Stimulated activated CD8-positive, alpha-beta memory T cell treated with anti-CD3 and anti-CD28 coated beads, Interleukin-4, amount 100 ng/mL, for 24 hours (primary cell): ENCODE measurements at places on chromosomes 3 and 15.

DNA sequence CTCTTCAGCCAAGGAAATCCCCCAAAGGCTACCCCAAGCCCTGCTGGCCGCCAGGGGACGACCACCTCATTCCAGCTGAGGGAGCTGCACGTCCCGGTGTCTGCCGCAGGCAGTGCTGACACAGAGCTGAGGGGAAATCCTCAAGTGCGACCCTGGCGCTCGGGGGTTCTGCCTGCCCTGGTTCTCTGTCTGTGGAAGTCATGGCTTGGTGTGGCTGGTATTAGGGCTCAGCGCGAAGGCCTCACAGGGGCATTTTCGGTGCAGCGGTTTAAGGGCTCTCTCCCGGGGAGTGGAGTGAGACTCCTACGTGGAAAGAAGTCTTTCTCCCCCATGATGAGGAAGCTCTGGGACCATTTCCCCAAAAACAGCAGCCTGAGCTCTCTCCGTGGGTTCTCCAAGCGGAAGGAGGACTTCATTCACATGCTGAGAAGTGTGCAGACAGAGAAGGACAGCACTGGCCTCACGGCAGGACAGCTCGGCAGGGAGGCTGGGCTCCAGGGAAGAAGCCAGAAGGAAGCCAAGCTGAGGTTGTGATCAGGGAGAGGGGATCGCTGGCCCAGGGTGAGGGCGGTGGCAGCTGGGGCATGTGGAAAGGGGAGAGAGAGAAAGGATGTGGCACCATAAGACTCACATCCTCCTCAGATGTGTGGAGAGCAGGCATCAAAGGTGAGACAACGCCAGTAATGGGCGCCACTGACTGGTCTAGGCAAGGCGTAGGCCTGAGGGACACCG, 48.6 kb downstream of the KLF15 start:
- DNase-seq, result no peak

DNA sequence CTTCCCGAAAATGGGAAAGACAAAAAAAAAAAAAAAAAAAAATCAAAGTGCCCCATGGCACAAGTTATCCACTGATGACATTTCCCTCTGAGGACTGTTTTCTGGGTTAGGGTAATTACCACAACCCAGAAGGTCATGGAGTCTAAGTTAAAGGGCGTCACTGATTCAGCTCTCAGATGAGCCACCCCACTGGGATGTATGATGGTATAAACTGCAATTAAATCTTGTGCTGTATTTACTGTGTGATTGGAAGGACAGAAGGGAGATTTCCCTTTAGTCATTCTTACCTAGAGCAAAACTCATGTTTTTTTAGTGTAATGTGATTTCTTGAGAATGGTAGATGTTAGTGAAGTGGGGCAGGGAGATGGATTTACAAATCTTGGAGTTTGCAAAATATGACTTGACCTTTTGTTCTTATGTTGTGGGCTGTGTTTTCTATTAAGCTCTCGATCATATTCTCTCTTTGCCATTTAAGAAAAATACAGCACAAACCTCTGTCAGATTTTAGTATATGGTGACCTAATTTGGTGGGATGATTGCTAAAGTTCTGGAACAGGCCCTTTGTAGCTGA, 244.2 kb downstream of the PTPRG start:
- no peak for DNase-seq

GRCh38 chr3:32421991-32422859, 30.6 kb downstream of the CMTM7 start:
- DNase-seq, result no peak

DNA sequence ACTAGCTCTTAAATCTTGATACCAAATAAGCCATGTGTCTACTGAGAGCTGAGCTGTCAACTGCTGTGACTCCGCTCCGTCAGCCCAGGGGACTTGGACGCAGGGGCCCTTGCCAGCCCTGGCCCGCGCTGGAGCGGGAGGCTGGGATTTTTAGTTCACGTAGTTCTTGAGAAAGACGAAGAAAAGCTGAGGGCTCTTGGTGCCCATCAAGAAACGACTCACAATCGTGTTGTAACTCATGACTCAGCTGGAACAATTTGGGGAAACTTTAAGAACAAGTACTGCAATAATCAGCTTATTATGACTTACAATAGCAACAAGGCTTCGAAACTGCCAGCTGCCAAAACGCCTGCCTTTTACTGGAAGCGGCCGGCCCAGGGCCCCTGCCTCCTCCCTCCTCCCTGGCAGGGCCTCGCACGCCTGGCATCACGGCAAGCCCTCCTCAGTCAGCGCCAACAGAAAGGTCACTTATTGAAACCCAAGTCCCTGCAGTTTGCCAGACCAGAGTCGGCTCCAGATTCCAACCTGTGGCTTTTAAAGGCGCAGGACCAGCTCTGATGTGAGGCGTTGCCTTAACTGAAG, 60.3 kb downstream of the RGMA start:
- DNase-seq, result no peak

DNA sequence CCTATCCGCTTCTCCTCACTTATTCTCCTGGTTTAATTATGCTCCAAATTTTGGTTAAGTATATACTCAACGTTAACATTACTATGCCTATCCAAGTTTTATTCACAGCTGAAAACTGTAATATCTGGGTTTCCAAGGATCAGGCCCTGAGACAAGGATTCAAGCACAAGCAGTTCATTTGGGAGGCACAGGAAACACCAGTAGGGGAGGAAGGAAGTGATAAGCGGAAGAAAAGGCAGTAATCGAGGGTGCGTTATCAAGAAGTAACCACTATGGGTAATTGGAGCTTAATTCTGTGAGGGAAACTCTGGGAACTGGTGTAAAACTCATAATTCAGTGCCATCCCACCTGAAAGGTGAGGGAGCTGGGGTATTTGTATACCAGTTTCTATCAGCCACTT, 120.3 kb downstream of the KCNAB1 start:
- no peak for DNase-seq

DNA sequence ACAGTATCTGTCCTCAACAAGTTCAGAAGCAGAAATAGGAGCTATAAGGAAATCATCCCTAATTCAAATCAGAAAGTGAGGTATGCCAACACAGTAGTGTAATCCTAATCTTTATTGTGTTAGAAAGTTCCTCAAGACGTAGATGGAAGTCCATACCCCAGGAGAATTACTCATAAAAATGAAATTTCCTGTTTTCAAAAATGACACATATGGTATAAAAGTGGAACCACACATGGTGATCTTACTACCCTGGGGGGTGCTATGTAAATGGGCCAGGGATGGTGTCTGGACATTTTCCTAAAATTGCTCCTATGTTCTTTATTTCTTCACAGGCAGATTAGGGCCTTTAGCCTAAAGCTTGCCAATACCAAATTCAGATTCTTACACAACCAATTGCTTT, 204.1 kb downstream of the ARRDC4 start:
- DNase-seq, result no peak

GRCh38 chr15:63157118-63157843, at the start of gene RPS27L:
Gene RPS27L (minus strand): TSS chr15:63157477. CDS start chr15:63157405, 72 bp downstream.
- DNase-seq, result peak; percentile 81

DNA sequence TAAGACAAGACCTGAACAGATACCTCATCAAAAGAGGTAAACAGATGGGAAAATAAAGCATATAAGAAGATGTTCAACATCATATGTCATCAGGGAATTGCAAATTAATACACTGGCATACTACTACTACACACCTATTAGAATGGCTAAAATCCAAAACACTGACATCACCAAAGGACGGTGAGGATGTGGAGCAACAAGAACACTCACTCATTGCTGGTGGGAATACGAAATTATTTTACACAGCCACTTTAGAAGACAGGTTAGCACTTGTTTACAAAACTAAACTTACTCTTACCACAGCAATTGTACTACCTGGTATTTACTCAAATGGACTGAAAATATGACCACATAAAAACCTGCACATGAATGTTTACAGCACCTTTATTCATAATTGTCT, 119.6 kb downstream of the GSK3B start:
- DNase-seq, result no peak

DNA sequence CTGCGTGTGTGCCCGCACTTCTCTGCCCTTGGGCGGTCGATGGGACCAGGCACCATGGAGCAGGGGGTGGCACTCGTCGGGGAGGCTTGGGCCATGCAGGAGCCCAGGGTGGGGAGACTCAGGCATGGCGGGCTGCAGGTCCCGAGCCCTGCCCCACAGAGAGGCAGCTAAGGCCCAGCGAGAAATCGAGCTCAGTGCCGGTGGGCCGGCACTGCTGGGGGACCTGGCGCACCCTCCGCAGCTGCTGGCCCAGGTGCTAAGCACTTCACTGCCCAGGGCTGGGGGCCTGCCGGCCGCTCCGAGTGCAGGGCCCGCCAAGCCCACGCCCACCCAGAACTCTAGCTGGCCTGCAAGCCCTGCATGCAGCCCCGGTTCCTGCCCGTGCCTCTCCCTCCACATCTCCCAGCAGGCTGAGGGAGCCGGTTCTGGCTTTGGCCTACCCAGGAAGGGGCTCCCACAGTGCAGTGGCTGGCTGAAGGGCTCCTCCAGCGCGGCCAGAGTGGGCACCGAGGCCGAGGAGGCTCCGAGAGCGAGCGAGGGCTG, 553 bp upstream of the RTP4 start:
- no peak for DNase-seq

DNA sequence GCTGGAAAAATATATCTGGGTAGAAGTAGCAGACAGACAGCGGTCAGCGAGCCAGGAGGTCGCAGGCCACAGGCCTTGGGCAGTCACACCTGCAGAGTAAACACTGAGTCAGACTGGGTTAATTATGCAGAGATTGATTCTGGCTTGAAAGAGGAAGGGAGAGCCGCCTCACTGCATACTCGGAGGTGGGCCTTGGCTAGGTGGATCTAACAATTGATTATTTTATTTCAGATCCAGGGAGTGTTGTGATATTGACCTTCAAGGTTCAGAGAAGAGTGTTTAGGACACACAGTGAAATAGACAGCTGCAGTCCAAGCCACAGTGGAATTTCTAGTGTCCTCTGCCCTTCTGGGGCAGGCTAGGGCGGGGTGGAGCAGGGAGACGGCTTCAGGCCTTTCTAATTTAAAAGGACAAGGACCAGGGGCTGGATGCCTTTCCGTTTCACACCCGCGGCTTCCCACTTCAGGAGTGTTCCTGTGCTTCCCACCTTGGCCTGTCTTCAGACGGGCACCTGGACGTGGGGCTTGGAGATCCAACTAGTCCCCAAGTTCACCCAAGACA, 237.3 kb downstream of the XXYLT1 start:
- no peak for DNase-seq

DNA sequence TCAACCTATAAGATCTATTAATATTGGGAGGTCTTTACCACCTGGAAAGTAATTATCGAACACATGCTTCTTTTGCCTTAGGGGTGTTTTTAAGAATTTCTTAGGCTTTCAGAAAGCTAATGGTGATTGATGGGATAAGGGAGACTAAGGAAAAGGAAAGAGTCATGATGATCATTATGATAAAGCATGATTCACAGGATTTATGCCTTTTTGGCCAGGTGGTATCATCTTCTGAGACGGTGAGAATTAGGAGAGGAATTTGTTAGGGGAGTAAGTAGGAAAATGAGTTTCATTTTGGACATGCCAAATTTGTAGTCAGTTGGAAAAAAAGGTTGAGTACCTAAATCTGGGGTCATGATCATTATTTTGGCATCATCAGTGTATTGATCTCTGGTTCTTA, 8.9 kb downstream of the ARMC8 start:
- no peak for DNase-seq

DNA sequence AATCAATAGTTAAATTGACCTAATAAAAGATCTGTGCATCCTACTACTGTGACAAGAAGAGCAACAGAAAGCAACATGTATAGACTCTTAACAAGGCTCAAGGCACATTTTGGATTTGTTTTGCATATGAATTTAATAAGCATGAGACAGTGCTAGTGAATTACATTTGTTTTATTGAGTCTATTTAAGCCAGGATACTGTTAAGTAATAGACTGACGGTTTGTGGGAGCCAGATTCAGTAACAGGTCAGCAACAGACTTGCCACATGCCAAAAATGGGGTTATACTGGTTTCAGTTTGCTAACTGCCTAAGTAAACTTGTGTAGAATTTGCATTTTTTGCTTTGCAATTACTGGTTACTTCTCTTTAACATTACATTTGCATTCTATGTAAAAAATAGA, 54.0 kb downstream of the MBNL1 start:
- DNase-seq, result no peak

- DNase-seq, result no peak
Observed at GRCh38 chr15:37880009-37880834, 54.2 kb upstream of the TMCO5A start.

GRCh38 chr3:39280571-39280970, 735 bp upstream of the CX3CR1 start:
- no peak for DNase-seq

- DNase-seq, result no peak
Observed at GRCh38 chr3:103181160-103181559, 746.3 kb downstream of the ZPLD1 start.

GRCh38 chr3:187713504-187713903, 11.1 kb upstream of the RTP2 start:
- no peak for DNase-seq

DNA sequence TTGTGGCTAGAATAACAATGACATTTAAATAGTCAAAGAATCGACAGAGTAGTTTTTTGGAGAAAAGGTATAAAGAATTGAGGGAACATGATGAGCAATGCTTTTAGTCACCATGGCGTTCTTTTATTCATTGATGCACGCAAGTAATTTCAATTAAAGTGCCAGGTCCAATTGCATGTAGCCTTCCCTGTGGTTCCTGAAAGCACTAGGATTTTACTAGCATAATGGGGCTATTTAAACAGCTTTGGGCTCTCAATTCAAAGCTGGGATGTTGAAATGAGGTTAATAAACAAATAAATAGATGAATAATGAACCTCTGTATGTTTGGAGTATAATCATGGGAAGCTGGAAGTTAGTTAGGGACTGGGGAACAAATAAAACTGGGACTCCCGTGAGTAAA, 121.2 kb upstream of the GAP43 start:
- no peak for DNase-seq

DNA sequence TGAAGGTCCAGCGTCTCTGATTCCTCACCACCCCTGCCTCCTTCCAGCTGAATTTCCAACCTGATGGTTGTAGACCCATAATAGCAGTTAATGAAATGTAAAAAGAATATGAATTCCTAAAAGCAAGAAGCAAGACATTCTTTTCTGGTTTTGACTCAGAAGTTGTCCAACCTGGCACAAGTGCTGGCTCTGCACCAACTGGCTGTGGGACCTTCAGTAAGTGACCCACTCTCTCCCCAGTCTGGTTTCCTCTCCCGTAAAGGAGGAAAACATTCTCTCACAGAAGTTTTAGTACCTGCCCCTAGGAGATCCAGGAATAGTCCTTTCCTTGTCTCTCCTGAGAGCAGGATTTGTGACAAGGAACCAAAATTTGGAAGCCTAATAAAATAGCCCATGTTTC, 236.9 kb upstream of the TRIM42 start:
- no peak for DNase-seq

GRCh38 chr15:28086175-28086703, 12.9 kb downstream of the OCA2 start:
- no peak for DNase-seq
